ENCODE measurements at places on chromosomes 2 and 18.

DNA sequence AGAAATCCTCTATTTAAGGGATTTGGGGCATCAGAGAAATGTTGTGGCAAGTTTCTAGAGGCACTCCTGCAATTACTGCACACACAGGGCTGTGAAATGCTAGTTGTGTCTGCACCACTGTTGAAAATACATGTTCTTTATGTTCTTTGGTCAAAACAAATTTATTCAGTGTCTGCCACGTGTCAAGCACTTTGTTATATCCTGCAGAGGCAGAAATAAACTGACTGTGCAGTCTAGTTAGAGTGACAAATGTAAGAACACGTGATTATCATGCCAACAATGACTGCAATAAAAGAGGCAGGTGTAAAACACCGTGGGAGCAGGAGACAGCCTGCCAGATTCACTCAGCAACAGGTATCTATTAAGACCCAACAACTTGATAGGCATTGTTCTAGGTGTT is 423.3 kb downstream of the LRP1B start:
- no peak for DNase-seq

- no peak for DNase-seq
Measured at GRCh38 chr2:150595803-150596470, 108.5 kb upstream of the RND3 start.

- DNase-seq = no peak
Measured at GRCh38 chr2:61620244-61621159, 82.3 kb upstream of the XPO1 start.

- no peak for DNase-seq
Measured at GRCh38 chr2:178450524-178450773, 526 bp downstream of the PRKRA start.

- no peak for DNase-seq
Measured at GRCh38 chr2:71799013-71799575, 345.7 kb downstream of the DYSF start.

DNA sequence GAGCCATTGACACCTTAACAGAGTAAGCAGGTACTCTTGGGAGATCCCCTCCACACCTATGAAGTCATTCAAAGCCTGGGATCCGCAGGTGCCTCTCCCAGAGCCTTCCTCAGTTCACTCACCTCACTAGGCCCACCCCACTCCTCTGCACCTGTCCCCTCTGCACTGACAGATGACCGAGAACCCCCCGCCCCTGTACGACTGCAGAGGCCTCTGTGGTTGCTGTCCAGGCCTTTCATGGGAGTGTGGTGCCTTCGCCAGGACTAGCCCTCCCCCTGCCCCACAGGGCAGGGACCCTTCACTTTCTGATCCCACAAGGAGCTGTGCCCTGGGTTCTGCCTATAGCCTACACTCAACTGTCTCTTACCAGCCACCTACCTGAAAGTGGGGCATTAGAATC is 238.5 kb downstream of the ZBTB7C start:
- DNase-seq = no peak

DNA sequence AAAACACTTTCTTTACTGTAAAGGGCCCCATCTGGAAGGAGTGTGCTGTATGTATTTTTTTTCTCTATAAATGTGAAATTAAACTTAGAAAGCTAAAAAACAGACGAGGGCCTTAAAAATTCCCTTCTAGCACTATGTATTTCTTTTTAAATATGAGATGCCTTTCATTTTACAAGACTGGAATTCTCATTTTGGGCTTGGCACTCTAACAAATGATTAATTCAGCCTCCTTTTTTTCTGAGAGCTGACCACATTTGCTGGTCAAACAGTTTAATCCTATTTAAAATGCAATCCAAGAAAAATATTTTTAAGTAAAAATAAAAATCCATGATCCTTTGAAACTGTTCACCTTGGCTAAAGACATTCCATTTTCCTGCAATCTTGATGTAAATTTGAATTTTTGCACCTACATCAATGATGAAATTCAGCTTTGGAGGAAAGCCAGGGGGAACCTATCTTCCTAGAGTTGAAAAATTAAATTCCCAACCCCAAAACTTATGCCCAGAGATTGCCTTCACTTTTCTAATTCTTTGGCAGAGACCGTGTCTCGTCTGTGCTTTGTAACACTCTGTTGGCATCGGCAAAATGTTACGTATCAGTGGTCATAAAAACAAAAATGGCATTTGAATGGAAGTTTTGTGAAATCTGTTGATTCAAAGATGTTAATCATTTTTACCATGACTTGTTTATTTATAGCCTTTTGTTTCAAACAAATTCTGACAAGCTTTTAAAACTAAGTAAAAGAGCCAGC is 284.5 kb downstream of the ZNF521 start:
- no peak for DNase-seq

GRCh38 chr2:143428700-143429099 is 299.5 kb downstream of the ARHGAP15 start:
- DNase-seq = no peak

DNA sequence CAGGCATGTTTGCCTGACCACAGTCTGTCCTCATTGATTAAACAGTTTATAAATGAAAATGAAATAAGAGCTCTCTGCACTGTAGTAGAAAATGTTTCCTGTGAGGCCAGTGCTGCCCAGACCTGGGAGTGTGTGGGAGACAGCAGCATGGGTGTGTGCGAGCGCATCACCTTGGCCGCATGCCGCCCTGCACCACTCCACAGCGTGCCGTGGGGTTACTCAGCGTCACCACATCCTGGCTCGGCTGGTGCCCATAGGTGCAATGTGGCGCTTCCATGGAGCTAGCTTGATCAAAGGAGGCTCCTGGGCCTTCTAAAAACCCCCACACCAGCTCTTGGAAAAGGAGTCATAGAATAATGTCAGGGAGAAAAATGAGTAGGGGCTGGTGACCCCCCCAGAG is 76.0 kb upstream of the EPC2 start:
- DNase-seq = no peak

- no peak for DNase-seq
Measured at GRCh38 chr2:49836017-49836416, 681.7 kb upstream of the FSHR start.

- no peak for DNase-seq
Measured at GRCh38 chr2:11858883-11859282, 112.5 kb downstream of the LPIN1 start.

DNA sequence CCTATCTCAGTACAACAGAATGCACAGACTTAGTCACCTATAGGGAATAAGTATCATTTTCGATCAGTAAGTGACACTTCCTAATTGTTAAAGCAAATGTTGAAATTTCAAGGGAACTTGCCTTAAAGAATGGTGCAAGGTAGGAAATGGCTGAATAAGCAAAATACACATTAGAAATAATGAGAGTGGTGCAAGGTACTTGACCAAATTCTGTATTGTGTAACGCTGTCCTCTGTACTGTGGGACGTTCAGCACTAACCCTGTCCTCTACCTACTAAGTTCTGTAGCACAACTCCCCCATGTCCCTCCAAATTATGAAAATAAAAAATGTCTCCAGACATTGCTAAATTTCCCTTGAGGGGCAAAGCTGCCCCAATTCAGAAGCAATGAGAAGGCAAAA is 19.4 kb downstream of the MMADHC start:
- DNase-seq = no peak

DNA sequence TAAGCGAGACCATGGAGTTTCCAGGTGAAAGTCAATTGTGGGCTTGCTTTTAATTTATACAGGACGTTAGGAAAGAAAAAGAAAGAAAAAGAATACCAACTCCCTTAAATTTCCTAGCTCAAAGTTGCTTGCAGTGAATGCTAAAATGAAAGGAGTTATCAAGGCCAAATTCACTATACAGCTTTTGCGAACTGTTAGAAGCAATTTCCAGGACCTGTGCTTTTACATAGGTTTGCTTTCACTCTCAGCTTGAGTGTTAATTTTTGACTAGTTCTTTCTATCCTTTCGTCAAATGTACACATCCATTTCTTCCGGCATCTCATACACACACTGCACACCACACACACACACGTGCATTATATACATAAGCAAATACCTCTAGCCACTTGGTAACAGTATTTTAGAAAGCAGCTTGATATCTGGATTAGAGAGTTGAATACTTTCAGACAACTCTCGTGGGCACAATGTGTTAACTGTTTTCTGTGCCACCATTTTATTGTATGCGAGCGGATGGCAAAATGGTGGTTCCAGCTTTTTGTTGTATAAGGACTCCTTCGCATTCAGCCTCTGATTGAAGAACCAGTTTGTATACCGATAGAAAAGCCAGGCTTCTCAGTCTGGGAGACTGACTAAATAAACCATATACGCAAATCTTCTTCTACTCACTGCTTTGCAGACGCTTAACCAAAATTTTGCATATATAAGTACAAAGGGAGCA is 381.8 kb downstream of the MTX2 start:
- no peak for DNase-seq

DNA sequence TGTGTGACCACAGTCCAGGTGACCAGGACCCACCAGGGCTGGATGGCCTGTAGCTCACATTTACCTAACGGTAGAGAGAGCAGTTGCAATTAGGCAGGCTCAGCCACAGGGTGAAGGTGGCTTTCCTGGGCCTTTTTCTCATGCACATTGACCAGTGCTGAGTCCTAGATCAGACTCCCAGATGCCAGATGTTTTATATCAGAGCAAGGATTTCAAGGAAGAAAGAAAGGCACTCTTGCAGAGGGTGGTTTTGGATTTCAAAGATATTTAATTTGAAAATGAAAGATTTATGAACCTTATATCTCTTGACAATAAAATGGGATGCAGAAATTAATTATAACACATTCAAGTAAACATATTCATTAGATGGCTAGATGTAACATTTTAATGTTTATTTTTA is 694.2 kb upstream of the GYPC start:
- DNase-seq = no peak

GRCh38 chr18:60883587-60883986 is 449.6 kb upstream of the CDH20 start:
- no peak for DNase-seq

DNA sequence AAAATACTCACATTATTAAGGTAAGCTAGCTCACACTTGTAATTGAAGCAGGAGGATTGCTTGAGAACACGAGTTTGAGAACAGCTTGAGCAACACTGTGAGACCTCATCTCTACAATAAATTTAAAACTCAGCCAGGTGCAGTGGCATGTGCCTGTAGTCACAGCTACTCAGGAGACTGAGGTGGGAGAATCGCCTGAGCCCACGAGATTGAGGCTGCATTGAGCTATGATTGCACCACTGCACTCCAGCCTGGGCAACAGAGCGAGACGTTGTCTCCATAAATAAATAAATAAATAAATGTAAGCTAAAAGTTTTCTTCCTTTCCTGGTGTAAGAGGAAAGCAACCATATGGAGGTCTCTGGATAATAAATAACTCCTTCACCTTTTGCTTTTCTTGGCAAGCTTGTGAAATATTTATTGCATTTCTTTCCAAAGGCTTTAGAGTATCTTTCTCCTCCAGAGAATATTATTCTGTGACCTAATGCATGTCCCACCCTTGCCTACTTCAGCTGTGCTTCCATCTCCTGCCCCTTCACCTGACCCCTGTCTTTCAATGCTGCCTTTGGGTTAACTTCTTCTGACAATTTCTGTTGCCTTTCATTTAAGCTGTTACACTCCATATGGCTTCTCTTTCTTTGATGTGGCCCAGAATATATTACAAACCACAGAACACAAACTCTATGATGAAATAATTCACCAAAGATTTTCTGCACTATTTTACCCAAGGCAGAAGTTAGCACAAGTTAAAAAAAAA is 280.7 kb upstream of the RND3 start:
- DNase-seq = no peak

DNA sequence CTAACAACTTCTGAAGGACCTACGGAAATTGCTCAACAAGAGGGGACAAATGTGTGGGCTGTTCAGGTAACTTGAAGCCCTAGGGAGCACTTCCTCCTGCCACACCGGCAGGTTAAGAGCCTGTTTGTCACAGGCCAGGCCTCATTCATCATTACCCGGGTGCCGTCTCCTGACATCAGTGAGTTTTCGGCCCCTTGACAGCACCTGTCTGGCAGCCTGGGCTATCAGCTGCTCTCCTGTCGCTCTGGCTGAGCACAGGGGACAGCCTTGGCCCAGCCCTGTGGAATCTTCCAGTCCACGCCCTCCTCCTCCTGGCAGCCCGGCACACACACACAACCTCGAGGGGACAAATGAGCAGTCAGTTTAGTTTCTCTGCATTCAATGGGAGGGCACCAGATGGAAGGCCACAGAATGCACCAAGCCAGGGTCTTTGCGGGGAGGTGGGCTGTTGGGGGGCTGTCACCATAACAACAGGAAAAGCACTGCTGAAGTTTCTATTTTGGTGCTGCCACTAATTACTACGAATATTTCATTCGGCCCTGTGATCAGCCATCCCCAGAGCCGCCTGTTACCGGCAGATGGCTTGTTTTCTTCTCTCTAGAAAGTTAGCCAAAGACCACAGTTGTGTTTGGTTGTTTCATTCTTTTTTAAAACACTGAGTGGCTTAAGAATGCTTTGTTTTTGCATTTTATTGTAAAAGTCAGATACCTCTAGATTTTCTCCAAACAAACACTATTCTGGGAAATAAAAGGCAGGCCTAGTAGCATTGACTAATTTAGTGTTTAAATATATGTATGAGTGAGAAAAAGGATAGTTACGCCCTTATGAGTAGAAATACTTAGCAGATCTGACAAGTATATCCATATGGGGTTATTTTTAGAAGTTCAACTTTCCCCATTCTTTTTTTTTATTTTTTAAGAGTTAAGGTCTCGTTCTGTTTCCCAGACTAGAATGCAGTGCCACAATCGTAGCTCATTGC is 189.9 kb upstream of the NDUFV2 start:
- DNase-seq = no peak

DNA sequence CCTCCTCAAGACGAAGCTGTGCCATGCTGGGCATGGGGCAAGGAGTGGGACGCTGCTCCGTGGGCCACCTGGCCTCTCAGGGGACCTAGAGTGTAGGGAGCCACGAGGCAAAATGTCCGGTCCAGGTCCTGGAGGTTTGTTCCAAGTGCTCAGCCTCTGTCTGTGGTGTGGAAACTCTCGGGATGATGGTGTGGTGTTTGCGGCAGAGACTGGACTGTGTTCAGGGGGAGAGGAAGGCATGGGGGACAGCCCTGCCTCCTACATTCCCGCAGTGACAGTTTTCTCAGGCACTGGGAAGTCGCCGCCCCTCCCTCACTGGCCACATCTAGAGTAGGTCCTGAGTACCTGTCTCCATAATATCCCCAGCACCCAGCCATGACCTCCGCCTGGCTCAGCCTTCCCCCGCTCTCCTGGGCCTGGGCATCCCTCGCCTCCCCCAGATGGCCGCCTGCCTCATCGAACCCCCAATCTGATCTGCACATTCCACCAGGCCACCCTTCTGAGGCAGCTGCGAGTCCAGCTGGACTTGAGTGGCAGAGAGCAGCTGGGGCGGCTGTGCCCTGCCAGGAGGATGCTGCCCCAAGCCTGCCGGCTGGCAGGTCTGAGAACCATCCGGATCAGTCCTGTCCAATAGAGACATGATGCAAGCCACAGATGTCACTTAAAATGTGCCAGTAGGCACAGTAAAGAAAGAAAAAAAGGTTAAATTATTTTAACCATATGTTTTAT is 6.2 kb downstream of the KCNIP3 start:
- DNase-seq = no peak

DNA sequence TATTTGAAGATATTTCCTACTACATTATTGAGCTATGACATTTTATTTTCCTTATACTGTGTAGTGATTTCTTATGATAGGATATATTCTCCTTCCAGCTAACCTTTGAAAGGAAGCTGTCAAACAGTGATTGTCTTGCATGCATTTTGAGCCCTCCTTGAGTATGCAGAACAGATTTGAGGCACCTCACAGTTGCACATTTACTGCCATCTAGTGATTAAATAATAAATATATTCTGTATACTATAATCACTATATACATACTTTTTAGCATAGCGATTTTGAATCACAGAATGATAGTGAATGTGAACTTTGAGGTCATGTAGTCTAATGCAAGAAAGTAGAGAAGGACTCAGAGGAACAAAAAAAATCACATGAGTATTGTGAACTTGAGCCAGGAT is 268.4 kb upstream of the CDH19 start:
- DNase-seq = no peak

All from activated naive CD4-positive, alpha-beta T cell (primary cell).